Karpas-422 (cell line): ENCODE measurements at places on chromosomes 13 and 19.

- no peak for DNase-seq
These were observed 17.2 kb downstream of the CCDC97 start for GRCh38 chr19:41327076-41327575.

DNA sequence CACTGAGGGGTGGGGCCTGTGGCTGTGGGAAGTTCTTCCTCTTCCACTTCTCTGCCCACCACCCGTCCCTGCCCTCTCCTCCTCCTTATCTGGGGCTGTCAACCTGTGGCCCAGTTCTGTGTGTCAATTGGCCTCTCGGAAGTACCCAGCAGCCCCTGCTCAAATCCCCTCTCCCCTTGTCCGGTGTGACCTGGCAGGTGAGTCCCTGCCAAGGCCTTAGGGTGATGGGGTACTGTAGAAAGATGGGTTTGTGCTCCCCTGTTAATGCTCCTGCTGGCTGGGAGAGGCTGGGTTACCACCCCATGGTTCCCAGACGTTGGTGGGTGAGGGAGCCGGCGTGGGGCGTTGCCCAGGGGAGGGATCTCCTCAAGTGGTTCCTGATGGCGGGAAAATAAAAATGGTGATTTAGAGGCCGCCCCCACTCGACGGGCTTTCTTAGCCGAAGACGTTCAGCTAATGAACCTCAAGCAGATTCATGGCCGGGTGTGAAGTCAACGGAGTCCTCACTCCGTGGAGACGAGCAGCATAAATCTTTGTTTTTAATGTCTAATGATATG lies 141.2 kb downstream of the URI1 start:
- DNase-seq, result no peak

DNA sequence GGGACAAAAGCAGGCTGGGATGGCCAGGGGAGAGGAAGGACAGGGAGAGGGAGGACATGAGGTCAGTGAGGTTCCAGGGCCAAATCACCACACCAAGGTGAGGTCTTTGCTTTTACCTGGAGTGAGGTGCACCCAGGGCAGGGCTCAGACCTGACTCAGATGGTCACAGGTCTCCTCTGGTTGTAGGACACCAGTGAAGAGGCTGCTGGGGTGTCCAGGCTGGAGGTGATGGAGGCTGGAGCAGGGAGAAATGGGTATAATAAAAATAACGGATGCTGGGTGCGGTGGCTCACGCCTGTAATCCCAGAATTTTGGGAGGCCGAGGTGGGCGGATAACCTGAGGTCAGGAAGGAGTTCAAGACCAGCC lies 6.9 kb downstream of the GRAMD1A start:
- DNase-seq, result no peak

GRCh38 chr19:35063940-35064818 lies 22.7 kb downstream of the HPN start:
- no peak for DNase-seq

GRCh38 chr19:18657590-18658365 lies 20.9 kb downstream of the KLHL26 start:
- peak; percentile 56 for DNase-seq

DNA sequence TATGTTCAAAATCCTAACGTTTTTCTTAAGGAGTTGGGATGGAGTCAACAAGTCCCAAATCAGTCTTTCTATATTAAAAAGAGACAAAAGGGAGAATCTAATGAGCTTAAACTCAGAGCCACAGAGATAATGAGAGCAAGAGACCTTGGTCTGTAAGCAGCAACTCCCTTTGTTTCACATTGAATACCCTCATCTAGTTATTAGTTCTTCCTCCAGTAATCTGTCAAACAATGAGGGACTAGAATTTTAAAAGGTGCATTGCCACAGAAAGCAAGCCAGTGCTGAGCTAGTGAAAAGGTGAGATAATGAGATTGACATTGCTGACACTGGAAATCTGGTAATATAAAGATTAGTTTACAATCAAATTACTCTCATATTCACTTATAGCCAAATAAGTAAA lies 718.6 kb downstream of the DACH1 start:
- no peak for DNase-seq

GRCh38 chr19:30896554-30896953 lies 452.7 kb downstream of the TSHZ3 start:
- no peak for DNase-seq
